ENCODE measurements at places on chromosomes 1 and 21. TPM values are rescaled to one million over a fixed set of nuclear protein-coding genes. Genes with fewer than 3 reads are reported as not detected.

GRCh38 chr1:151157067-151157531, 650 bp downstream of the TNFAIP8L2 start:
- DNase-seq: no peak

The TRIM58 gene
- total RNA-seq: 3.3 TPM

The PCP4L1 gene
- total RNA-seq: 6.9 TPM

GRCh38 chr1:170067253-170067819, 7.2 kb downstream of the KIFAP3 start:
- no peak for DNase-seq

DNA sequence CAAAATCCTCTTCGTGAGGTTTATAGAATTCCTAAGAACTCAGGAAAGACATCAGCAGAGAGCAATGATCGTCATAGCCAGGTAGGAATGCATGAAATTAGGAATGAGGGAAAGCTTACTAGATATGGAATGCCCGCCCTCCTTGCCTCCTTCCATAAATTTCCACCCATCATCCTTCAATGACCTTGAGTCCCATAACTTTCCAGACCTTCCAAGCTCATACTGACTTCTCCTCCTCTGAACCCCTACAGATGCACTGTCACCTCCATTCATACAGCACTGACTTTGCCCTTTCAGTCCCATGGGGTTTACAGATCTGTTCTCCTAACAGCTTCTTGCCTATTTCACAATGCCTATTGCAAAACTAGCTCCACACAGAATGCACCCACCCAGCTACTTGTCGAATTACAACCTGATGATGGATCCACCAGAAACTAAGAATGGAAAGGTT, 23.8 kb upstream of the PPP1R15B start:
- DNase-seq: no peak

- no peak for DNase-seq
Observed at GRCh38 chr1:195617106-195617505, 991.1 kb downstream of the KCNT2 start.

DNA sequence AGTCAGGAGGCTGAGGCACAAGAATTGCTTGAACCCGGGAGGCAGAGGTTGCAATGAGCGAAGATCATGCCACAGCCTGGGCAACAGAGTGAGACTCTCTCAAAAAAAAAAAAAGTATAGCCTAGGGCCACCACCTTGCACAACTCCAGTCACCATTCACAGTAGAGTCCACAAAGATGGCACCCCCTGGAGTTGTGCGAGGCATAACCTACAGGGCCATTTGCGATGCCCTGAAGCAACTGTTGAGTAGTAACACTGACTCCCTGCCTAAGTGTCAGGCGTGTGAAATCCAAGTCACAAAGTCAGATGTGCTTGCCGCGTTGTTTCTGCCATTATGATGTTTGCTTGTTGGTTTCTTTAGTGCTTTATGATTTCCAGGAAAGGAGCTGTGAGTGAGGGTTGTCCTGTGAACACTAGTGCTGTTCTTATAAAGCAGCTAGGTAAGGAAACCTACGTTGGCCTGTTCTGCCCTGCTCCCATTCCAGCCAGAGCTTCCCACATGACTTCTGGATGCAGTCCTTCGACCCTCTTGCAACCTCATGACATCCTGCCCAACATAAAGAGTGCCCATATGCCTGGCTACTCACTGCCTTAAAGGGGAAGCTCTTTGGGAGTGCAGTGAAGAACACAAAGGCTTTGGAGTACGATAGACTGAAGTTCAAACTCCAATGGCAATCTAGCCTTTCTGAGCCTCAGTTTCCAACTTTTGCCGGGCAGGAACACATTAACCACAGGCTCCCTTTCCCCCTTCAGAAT, 29.8 kb downstream of the FHAD1 start:
- DNase-seq: no peak

The ANXA9 gene
- total RNA-seq: under 0.01 TPM

GRCh38 chr1:231211005-231211857, 29.8 kb upstream of the GNPAT start:
- peak; percentile 52 for DNase-seq

DNA sequence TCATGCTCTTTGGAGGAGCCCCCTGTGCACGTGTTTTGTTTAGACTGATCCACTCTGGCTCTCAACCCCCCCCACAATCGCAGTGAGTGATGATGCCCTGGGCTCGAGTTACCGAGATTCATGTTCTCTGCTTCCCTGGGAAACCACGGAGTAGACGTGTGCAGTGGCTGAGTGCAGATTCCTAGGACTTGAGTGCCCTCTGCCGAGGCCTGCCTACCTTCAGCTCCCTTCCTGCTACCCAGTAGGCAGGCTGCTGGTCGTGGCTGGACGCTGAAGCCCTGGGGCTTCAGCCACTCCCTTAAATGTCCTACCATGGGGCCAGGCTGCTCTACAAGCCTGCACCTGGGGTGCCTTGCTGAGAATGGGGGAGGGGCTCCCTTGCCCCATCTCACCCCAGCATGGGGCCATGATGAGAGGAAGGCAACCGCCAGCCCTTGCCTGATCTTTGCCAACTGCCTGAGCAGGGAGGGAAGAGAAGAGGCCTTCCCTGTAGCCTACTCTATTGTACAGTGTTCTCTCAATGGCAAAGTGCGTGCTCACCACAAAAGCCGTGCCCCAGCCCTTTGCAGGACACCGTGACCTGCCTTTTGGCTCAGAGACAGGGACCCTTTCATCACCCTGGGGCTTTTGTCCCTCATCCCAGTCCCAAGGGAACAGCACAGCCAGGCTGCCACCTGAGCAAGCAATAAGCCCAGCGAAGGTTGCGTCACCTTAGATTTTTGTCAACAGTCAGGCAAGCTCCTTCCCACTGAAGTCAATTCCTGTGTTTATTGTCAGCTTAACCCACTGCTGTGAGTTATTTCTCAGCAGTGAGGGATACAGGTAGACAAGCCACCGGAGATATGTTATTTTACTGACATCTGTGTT, 4.1 kb upstream of the GRIK3 start:
- DNase-seq: peak; percentile 57

The PRRX1 gene
- total RNA-seq: 6.5 TPM

The PADI1 gene
- not detected for total RNA-seq

The TAL1 gene
- 1.2 TPM for total RNA-seq

The HAO2 gene
- under 0.01 TPM for total RNA-seq

DNA sequence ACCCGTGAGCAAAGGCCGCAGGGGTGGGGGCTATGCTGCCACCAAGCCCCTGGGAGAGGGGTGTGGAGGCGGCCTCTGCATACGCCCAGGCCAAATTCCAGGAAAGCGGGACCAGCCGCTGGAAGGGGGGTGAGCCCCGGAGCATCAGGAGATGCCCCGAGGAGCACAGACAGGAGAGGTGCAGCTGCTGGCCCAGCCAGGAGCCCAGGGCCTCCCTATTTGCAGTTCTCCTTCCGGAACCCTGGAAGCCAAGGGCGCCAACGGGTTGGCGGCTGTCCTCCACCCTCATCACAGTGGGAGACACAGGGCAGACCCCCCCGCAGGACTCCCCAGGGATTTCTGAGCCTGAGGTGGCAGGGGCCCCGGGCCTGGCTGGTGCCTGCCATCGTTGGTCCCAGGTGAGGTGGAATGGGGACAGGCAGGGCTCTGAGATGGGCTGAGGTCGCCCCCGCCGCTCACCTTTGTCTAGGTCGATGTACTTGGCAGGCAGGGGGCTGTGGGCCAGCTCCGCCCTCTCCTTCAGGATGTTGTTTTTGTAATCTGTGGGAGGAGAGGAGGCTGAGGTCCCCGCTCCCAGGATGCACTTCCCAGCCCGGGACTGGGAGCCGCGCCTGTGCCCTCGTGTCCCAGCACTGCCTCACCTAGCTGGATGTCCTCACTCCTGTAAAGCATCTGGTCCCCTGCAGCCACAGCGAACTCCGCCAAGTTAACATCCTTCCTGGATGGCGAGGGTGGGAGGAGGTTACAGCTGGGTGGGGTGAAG, 4.4 kb upstream of the DVL1 start:
- DNase-seq: no peak

The CFHR4 gene
- total RNA-seq: 0.41 TPM

The TMEM125 gene
- total RNA-seq: 0.82 TPM

- no peak for DNase-seq
Observed at GRCh38 chr1:6118415-6118814, 61.7 kb downstream of the CHD5 start.

DNA sequence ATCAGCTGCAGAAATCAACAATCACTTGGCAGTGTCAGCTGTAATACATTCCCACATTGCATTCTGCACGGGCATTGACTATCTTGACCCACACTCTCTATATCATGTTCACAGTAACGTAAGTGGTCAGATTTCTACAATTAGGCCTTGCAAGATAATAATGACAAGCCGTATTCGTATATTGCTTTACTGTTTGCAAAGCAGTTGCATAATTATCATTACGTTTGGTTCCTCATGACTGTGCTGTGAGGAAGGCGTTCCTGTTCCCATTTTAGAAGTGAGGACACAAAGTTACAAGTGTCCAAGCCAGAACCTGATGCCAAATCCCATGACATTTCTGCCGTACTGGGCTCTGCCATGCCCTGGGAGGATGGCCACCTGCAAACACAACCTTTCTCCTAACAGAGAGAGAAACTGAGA, 53.5 kb upstream of the TARBP1 start:
- DNase-seq: no peak

All from frontal cortex (tissue), 4 donors.